ENCODE measurements at places on chromosomes 3 and 15. TPM values are rescaled to one million over a fixed set of nuclear protein-coding genes. Genes with fewer than 3 reads are reported as not detected.

Gene FHIT
- 1.5 TPM for total RNA-seq

DNA sequence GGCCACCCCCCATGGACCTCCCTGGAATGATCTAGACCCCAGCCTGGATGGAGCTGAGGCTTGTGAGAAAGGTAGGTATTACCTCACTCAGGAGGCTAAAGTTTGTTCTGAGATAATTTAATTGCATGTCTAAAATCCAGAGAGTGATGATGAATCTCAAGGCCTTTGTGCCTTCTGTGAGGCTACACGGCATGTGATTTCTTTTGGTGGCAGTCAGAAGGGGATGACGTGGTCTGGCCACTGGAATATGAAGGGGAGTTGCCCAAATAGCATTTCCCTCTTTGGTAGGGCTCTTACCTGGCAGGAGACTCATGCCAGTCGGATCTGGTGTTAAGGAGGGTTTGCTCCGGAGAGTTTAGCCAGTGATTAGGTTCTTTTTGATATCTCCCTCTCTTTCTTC lies 2.5 kb downstream of the BAHD1 start:
- DNase-seq: no peak

- no peak for DNase-seq
Measured at GRCh38 chr3:9169956-9170850, 79.2 kb downstream of the SRGAP3 start.

- DNase-seq: no peak
Measured at GRCh38 chr3:194471863-194472262, 14.9 kb downstream of the ATP13A3 start.

GRCh38 chr3:73734211-73735089 lies 109.7 kb upstream of the PDZRN3 start:
- no peak for DNase-seq

DNA sequence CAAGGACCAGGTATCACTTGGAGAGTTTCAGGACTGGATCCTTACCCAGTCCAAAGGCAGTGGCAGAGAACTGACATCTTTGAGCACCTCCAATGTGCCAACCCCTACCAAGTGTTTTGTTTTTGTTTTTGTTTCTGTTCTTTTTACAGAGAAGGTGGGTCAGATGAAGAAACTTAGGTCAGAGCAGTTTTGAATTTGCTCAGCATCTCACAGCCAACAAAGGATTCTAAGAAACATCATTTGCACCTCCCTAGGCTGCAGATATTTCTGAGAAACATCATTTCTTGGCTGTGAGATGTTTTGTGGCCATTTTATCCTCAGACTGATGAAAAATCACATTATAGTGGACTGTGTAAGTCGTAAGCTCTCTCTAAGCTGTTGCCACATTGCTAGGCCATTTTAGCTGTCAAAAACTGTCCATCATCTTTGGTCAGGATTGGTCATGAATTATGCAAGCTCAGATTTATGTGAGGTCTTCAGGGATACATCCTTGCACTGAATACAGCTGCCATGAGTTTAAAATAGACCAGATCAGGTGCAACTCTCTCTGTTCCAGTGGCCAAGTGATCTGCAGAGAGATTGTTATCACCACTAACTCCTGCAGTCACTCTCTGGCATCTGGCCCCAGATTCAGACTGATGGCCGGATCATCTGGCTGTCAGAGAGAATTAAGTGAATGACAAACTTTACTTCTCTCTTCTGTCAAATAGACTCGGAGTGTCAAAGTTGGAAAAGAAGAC lies 341.5 kb downstream of the EPHB1 start:
- DNase-seq: no peak

Gene BLM
- total RNA-seq: 3.8 TPM

GRCh38 chr3:108088697-108089096 lies 2.1 kb downstream of the CD47 start:
- peak; percentile 34 for DNase-seq

Data from fibroblast of the aortic adventitia (primary cell).